Effector CD8-positive, alpha-beta T cell (primary cell): ENCODE measurements at places on chromosomes 1 and 21.

DNA sequence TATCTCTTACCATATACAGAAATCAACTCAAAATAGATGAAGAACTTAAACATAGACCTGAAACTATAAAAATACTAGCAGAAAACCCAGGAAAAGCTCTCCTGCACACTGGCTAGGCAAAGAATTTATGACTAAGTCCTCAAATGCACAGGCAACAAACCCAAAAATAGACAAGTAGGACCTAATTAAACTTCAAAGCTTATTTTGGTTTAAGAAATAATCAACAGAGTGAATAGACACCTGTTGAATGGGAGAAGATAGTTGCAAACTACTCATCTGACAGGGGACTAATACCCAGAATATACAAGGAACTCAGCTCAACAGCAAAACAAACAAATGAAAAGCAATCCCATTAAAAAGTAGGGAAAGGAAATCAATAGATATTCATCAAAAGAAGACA is 40.7 kb downstream of the WARS2 start:
- no peak for DNase-seq

DNA sequence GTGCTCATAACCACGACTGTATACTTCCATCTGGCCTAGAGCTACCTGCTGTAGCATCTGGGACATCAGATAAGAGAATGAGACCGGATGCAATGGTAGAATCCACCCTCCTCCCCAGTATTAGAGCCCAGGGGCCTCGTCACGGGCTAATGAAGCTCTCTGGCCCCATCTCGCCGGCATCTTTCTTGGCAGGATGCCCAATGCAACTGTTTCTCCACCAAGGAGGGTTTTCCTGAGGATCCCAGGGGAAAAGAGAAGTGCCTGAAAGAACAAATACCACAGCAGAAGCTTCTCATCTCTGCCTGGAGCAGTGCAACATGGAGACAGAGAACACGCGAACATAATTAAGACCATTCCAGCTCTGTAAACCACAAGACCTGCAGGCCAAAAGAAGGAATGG is 80.0 kb downstream of the VWA5B1 start:
- DNase-seq = no peak

DNA sequence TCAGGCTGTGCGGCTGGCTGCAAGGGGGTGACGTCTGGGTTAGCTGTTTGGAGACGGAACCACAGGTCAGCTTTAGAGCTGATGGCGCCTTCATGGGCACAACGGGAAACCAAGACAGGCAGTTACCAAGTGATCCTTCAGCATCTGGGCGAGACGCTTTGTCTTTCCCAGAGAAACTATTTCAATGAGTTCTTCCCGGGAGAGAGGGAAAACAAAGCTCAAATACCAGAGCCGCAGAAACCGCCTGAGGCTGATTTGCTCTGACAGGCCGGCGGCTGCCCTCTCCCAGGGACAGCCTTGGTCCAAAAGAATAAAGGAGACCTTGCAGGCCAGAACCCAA is 76.5 kb downstream of the CD58 start:
- DNase-seq = no peak

GRCh38 chr1:11725616-11726015 is 10.3 kb upstream of the AGTRAP start:
- no peak for DNase-seq

- no peak for DNase-seq
These were observed 62.1 kb downstream of the DEGS1 start for GRCh38 chr1:224245188-224245587.

- DNase-seq = no peak
These were observed 112.5 kb upstream of the SLC44A3 start for GRCh38 chr1:94707321-94708298.

- no peak for DNase-seq
These were observed 140.6 kb downstream of the SYF2 start for GRCh38 chr1:25091658-25092057.

DNA sequence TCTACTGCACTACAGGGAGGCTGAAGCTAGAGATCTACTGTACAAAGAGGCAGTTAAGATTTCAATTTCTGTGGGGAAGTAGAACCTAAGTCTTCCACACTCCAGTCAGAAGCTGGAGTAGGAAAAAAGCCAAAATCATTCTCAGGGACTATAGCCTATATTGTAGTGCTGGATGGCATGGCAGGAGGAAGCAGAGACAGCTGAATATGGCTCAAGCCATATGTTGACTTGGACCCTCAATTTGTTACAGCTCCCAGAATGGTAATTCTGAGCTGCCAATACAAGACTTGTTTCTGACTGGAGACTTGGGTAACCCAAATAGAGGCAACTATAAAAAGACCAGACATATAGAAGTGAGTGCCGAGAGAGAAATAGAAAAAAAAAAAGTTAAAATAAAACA is 200.6 kb downstream of the PTBP2 start:
- no peak for DNase-seq

DNA sequence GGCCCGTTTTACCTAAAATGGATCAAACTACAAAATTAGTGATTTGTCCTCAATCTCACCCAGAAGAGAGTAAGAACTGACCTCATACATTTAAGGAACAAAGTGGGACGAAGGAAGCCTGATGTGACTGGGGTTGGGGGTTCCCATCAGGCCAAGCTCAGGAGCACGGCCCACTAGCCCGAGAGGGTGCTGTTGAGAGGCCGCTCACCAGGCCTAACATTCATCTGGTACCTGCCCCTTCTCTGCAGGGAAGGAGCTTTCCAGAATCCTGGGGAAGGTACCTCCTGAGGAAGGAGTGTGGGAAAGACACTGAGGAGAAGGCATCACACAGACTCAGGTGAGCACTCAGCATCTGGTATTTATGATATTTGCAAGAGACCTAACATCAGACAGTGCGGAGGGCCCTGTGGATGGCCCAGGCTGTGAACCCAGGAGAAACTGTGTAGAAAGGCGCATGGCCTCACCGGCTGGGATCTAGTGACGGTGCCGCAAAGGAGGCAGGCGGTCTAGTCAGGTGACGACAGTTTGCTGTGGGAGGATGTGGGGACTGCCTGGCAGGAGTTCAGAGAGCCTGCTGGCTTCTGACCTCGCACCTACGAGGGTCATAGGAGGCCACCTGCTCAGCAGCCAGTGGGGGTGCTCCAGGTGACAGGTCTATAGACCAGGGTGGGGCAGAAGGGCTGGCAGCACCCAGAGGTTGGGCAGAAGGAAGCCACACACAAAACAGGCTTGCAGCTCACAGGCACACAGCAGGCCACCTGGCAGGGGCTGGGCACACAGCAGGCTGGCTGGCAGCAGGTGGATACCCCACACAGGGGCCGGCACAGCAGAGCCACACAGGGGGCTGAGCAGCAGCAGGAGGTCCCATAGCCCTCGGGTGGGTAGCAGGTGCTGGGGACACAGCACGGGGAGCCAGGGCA is 543 bp downstream of the KRTAP12-4 start:
- DNase-seq = peak; percentile 33

DNA sequence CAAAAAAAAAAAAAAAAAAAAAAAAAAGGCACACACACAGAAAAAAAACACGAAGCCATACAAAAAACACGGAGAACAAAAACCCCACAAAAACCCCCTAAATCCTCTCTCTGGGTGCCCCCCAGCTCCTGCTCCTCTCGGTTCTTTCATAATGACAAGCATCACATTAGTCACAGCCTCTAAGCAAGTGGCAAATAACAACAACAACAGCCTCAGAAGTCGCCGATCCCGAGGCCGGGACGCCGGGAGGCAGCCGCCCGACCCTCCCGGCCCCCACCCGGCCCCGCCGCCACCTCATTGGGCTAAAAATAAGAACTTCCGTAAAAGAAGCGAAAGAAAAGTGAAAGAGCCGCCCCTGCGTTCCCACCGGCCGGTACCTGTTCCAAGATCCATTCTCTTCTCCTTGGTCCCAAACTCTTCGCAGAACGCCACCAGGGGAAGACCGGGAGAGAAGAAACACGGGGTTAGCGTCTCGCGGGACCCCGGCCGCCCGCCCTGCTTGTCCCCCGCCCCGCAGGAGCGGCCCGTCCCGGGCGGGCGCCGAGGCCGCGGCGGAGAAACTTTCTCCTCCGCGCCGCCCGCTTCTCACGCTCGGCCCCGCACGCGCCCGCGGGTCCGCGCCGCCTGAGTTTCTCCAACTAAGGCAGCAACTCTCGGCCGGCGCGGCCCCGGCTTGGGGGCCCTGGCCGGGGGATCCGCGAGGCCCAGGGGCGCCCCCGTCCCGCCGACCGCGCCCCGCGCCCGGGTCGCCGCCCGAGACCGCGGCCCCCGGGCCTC is 102.8 kb downstream of the CASZ1 start:
- peak; percentile 43 for DNase-seq

DNA sequence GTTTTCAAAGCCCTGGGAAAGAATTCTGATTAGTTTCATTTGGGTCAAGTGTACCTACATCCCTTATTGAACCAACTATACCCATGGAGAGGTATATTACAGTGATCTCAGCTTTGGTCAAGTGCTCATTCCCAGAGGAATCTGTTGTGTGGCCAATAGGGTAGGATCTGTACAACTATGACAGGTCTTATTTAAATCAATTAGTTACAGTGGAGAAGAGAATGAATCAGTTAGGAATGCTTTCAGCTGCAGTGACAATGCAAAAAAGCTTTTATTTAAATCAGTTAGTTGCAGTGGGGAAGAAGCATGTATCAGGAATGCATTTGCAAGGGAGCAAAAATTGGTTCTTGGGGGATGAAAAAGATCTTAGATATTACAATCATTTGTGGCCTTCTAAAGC is 119.0 kb downstream of the FGGY start:
- no peak for DNase-seq

- DNase-seq = no peak
These were observed 180.8 kb downstream of the ZSCAN20 start for GRCh38 chr1:33653226-33653625.
